ENCODE measurements at places on chromosomes 3 and 15.

- DNase-seq = no peak
These were observed 32.3 kb upstream of the ONECUT1 start for GRCh38 chr15:52822475-52822874.

- no peak for DNase-seq
These were observed 161.6 kb upstream of the ANKRD28 start for GRCh38 chr3:15959434-15959811.

- DNase-seq = no peak
These were observed 104.3 kb downstream of the ZNF280D start for GRCh38 chr15:56628893-56629532.

GRCh38 chr3:30492322-30493192 lies 113.8 kb upstream of the TGFBR2 start:
- no peak for DNase-seq

DNA sequence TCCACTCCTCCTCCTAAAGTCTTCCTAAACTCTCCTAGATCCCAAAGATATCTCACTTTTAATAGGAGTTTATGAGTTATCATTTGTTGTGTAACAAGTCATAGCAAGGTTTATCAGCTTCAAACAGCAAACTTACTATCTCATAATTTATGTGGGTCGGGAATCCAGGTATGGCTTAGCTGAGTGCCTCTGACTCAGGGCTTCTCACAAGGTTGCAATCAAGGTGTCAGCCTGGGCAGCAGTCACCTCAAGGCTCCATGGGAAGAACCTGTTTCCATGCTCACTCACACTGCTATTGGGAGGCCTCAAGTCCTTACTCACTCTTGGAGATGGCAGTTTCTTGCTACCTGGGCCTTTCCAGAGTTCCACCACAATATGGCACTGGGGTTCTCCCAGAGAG lies 889.8 kb downstream of the MCTP2 start:
- no peak for DNase-seq

DNA sequence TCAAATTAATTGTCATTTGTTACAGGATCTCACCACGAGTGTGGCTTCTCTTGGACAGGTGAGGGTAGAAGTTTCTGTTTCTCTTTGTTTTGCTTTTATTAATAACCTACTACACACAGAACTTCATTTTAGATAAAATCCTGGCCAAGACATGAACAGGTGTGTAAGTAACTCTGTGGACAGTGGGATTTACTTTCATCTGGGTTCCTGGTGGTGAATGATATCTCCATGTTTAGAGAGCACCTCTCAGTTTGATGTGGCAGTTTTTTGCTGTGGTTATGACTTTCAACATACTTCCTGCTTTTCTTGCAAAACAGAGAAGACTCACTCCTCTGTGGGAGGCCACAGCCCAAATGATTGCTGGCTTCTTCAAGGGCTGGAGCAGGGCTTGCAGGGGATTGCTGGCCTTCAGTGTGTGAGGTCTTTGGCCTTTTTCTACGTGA lies 71.1 kb upstream of the XCR1 start:
- no peak for DNase-seq

GRCh38 chr15:39976291-39977274 lies 42.7 kb downstream of the EIF2AK4 start:
- DNase-seq = peak; percentile 58

- no peak for DNase-seq
These were observed 172.2 kb upstream of the STRIT1 start for GRCh38 chr3:155465664-155466063.

DNA sequence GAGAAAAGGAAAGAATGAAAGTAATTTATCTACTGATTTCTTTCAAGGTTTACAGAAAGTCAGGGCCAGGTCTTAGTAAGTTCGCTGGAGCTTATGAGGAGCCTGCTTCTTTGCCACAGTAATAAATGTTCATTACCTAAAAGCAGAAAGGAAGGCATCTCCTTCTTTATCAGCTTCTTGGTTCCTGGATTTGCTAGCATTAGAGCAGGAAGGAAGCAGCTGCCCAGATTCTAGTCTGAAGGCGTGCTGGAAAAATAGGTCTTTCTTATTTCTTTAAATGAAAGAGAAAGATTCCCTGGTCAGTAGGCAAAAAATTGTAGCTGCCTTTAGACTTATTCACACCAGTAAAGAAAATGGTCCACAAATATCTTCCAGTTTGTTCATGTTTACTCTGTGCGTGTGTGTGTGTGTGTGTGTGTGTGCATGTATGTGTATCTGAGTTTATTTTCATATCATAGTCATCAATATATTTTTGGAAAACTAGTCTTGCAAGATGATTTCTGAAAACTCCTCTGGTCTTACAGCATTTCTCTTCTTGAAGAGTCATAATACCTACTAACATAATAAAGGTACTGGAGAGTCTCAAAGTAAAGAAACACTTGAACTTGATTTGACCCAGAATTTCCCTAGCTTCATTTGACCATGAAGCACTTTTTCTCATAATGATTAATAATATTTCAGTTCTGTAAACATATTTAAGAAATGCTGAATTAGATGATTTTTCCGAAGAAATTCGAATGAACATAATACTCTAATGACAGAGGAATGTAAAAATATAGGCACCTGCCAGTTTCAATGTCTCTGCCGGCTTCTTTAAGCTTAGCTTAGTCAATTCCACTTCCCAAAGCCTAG lies 255.3 kb upstream of the ZPLD1 start:
- DNase-seq = no peak

- DNase-seq = no peak
These were observed 41.6 kb upstream of the MRPS22 start for GRCh38 chr3:139302084-139302800.

- no peak for DNase-seq
These were observed 35.4 kb upstream of the ARL8B start for GRCh38 chr3:5086708-5087107.

GRCh38 chr15:62672268-62672667 lies 370.3 kb upstream of the TPM1 start:
- no peak for DNase-seq

DNA sequence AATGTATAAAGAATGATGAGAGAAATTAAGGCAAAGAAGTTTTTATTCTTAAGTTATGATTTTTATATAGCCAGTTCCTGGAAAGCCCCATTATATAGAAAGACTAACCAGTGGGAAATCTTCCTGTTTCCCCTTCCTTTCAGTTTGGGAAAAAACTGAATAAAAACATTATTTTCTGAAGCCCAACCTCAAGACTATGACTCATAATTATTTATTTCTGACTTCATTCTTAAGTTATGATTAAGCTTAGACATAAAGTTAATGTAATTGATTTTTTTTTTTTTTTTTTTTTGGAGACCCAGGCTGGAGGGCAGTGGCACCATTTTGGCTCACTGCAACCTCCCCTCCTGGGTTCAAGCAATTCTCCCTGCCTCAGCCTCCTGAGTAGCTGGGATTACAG lies 55.8 kb downstream of the TRPC1 start:
- DNase-seq = no peak

DNA sequence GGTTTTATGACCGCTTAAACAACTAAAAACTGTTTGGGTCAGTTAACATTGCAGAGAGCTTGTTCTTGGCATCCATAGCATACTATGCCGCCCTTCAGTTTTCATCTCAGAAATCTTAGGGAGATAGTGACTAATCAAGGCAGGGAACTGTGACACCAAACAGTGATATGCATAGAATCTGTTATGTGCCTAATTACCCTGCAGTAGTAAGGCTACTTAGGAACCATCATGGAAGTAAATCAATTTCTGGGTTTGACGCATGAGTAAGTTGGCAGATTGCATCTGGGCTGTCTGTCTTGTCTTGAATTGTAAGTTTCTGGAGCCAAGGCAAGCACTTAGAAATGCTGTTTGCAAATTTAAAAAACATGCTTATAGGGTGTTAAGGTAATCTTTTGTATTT lies 22.5 kb downstream of the KCTD6 start:
- DNase-seq = no peak

- peak; percentile 87 for DNase-seq
These were observed 157.3 kb upstream of the CGNL1 start for GRCh38 chr15:57218826-57219576.

DNA sequence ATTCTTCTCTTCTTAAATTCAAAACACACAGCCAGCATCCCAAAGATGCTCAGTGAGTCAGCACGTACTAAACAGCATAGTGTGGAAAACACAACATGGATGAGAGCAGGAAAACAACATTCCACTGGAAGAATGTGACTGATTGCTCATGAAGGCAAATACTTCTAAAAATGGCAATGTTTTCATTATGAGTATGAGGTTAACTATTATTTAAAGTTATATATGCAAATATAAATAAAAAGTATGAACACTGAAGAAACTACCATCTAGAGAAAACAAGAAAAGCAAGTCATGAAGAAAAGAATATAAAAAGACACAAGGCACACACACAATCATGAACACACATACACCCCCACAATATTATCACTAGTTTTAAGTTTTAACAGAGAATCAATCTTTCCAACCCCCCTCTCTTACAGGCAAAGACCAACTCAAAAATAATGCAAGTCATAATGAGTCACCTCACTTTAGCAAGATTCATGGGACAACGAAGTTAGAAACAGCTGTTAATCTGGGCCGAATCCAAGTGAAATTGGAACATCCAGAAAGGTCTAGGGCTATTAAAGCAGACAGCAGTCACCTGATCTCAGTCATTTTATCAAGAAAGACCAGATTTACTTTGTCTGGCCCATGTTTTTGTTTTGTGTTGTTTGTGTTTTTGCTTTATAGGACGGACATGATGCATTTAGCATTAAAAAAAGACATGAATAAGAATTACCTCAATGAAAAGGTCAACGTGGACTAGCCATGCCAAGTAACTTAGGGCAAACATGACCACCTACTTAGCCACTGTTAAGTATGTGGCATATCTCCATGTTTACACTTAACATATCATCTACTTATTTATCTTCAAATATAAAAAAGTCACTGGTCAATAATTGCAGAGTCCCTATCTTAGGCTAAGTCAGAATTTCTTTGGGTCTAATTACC lies 18.1 kb downstream of the GBE1 start:
- no peak for DNase-seq

DNA sequence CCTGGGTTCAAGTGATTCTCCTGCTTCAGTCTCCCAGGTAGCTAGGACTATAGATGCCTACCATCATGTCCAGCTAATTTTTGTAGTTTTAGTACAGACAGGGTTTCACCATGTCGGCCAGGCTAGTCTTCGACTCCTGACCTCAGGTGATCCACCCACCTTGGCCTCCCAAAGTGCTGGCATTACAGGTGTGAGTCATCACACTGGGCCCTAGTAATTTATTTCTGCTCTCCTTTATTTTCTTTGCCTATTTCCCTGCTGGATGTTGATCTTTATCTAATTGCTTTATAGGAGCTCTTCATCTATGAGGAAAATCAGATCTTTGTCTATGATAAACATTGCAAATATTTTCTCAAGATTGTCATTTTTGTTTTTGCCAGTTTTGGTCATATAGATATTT lies 31.7 kb downstream of the UQCC5 start:
- DNase-seq = no peak

DNA sequence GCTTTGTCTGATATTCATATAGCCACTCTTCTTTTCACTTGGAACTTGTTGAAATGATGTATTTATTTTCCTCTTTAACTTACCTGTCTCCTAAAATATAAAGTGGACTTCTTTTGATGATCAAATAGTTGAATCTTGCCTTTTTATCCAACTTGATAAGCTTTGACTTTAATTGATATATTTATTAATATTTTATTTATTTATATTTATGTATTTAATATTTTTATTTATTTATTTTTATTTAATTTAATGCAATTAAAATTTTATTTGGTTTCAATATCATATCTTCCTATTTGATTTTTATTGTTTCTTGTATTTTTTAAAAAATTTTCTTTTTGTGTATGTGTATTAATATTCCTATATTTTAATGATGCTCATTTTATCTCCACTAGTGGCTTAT lies 555.1 kb upstream of the EPHA6 start:
- DNase-seq = no peak

GRCh38 chr3:22798461-22798860 lies 404.7 kb upstream of the UBE2E2 start:
- no peak for DNase-seq

- DNase-seq = no peak
These were observed 44.6 kb downstream of the ROBO2 start for GRCh38 chr3:77084511-77084910.

DNA sequence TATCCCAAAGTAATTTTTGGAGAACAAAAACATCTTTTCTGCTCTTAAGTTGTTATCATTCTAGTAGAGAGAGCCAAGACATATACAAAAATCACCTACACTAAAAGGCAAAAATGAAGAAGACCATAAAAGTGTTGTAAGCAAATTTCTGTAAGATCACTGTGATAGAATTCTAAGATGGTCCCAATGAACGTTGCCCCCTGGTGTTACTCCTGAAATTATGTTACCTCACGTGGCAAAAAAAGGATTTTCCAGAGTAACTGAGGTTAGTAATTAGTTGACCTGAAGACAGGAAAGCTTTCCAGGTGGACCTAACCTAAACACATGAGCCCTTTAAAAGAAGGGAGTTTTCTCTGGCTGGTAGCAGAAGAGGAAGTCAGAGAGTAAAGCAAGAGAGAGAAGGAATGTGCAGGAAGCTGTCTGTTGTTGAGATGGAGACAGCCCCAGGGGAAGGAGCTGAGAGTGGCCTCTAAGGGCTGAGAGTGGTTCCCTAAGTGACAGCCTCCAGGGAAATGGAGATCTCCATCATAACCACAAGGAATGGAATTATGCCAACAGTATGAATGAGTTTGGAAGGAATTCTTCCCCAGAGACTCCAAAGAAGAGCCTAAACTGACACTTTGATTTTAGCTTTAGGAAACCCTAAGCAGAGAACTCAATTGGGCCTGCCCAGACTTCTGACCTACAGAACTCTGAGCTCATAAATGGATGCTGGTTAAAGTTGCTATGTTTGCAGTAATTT lies 205.9 kb downstream of the CD47 start:
- peak; percentile 13 for DNase-seq

DNA sequence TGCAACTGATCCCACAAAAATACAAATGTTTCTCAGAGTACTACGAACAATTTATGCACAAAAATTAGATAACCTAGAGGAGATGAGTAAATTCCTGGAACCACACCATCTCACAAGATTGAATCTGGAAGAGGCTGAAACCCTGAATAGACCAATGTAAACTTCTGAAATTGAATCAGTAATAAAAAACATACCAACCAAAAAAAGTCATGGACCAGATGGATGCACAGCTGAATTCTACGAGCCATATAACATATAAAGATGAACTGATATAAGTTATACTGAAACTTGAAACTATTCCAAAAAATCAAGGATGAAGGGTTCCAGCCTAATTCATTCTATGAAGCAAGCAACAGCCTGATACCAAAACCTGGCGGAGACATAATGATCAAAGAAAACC lies 336.3 kb downstream of the PYDC2 start:
- no peak for DNase-seq

DNA sequence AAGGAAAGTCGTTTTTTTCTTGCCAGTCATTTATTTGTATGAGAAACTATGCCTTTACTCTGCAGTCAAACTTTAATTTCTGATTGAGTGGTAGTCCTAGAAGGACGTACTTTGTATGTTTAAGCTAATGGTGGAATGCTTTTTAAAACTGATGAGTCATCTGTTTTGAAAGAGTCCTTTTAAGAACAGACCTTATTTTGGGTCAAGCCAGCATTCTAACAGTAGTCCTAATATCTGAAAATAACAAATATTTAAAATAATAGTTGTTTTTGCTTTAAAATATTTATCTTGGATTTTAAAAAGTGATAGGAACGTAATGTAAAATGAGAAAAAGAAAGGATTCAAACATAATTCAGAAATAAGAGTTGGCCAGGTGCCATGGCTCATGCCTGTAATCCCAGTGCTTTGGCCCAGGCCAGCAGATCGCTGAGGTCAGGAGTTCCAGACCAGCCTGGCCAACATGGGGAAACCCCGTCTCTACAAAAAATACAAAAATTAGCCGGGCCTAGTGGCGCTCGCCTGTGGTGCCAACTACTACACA lies 1.3 kb upstream of the LRRC58 start:
- DNase-seq = no peak
